ENCODE measurements at places on chromosomes 12 and 14. TPM values are rescaled to one million over a fixed set of nuclear protein-coding genes. Genes with fewer than 3 reads are reported as not detected.

The LRTM2 gene
- total RNA-seq = not detected

The GPN3 gene
- 14.0 TPM for total RNA-seq

The ANO4 gene
- 2.0 TPM for total RNA-seq

The RIPK3 gene
- not detected for total RNA-seq

The CNOT2 gene
- 198 TPM for total RNA-seq

The DIO2 gene
- total RNA-seq = 0.09 TPM

The MIP gene
- total RNA-seq = not detected

The BORCS5 gene
- 11.9 TPM for total RNA-seq

The IAPP gene
- total RNA-seq = not detected

The KRT75 gene
- not detected for total RNA-seq

The KRT6C gene
- total RNA-seq = not detected

The TMEM233 gene
- not detected for total RNA-seq

The CHGA gene
- not detected for total RNA-seq

Measured in smooth muscle cell of the umbilical artery (primary cell).